ENCODE measurements at places on chromosomes 11 and 22.

DNA sequence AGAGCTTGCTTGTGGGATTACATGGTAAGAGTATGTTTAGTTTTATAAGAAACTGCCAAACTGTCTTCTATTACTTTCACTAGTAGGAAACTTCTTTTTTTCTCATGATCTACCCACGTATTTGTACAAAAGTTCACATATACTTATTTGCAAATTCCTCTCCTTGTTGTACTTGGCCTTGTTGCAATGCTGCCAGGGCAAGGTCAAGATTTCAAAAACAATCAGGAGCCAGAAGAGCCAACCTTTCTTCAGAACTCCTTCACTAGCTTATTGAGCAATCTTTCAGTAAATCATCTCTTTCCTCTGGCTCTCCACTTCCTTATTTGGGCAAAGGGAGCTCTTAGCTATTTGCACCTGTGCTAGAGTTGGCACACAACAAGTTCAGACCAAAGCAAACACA is 9.7 kb downstream of the SRSF8 start:
- no peak for DNase-seq

- DNase-seq, result peak; percentile 92
Measured at GRCh38 chr11:59556115-59556916, 45.0 kb downstream of the OR4D9 start.

DNA sequence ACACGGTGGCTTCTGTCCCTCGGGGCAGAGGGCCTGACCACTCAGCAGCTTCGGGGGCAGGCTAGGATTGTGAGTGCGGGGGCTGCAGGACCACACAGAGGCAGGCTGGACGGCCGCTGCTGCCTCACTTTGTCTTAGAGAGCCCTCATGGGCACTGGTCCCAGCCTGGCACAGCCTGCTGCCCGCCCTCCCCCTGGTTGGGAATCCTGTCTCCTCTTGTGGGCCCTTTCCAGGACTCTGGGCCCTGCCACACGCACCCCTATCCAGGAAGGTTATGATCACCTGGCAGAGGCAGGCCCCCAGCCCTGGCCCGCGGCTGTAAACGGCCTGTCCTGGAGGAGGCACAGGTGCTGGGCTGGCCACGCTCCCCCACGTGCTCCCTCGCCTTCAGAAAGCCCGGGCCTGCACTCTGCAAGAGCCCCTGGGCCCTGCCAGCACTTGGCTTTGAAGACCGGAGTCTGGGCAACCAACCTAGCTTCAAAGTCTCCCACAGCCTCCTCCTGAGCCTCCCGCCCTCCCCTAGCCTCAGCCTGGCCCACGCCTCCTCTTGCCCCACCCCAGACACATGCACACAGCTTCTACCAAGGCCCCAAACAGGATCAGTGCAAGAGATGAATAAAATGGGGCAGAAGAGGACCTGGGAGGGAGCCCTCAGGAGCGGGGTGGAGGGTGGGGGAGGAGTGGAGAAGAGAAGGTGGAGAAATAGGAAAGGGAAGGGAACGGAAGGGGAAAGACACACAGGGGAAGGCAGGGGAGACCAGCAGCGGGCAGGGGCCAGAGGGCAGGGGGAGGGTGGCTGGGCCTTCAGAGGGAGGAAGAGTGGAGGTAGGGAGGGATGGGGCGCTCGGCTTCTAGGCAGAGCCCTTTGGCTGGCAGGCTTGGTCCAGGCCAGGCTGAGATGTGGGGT is 31.0 kb downstream of the SYT7 start:
- no peak for DNase-seq

GRCh38 chr22:46382524-46382923 is 47.0 kb downstream of the TRMU start:
- DNase-seq, result no peak
